ENCODE measurements at places on chromosomes 7 and 10. TPM values are rescaled to one million over a fixed set of nuclear protein-coding genes. Genes with fewer than 3 reads are reported as not detected.

The ZPBP gene
- not detected for total RNA-seq

The CTTNBP2 gene
- total RNA-seq: 0.26 TPM

The TUBB8 gene
- total RNA-seq: not detected

The FAM171A1 gene
- 2.6 TPM for total RNA-seq

The TSPAN33 gene
- total RNA-seq: 1.7 TPM

The GUSB gene
- 22.7 TPM for total RNA-seq

The OR9A2 gene
- total RNA-seq: 0.26 TPM

The GDF10 gene
- total RNA-seq: not detected

The SLC39A12 gene
- not detected for total RNA-seq
